ENCODE measurements at places on chromosomes 2 and 18.
A peak's percentile ranks its signal among the peaks of the same experiment; 100 is the strongest.

DNA sequence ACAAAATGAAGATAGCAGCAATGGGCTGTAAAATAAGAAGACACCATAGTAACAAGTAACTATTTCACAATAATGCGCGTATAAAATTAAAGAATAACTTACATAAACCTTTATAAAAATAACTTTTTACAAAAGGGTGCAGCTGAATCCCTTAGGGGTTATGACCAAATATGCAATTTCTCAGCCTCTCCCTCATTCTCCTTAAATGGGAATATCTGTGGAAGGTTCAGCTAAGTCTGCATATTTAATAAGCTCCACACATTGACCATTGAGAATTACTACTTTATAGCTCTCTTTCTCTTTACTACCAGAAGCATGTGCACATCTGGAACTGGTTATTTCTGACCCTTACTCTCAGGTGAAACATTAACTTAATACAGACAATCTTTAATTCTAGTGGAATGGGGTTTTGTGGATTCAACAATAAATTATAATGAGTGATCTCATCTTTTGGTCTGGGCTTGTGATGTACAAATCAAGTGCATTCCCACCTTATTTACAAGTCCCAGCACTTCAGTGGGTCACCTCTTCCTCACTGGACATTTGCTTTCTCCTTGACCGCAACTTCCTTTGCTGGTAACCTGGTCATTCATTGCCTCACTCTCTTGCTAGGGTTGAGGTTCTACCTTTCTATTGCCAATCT is 15.7 kb downstream of the ARHGAP15 start:
- H3K27ac ChIP-seq: no peak overlapping the region
- no peaks in the 10 kb centered on the region for H3K4me1 ChIP-seq
- DNase-seq: no peak
- H3K36me3 ChIP-seq: no peaks in the 10 kb centered on the region
- H3K27me3 ChIP-seq: peaks cover 4% of the 10 kb centered on the region

DNA sequence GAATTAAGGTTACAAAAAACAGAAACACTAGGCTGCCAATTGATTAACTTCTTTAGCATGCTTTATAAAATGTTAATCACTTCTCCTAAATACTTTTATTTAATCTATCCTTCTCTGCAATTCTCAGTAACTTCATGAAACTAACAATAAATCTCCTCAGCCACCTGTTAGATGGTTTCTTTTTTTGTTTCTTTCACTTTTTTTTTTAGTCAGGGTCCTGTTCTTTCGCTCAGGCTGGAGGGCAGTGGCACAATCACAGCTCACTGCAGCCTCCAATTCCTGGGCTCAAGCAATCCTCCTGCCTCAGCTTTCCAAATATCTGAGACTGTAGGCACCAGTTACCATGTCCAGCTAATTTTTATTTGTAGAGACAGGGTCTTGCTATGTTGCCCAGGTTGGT is 213.4 kb upstream of the STK17B start:
- H3K27me3 ChIP-seq: no peaks in the 10 kb centered on the region
- H3K36me3 ChIP-seq: no peaks in the 10 kb centered on the region
- H3K4me3 ChIP-seq: no peak overlapping the region
- H3K4me1 ChIP-seq: no peaks in the 10 kb centered on the region
- DNase-seq: no peak

GRCh38 chr2:164069540-164069939 is 333.7 kb upstream of the FIGN start:
- DNase-seq: no peak
- no peaks in the 10 kb centered on the region for H3K4me1 ChIP-seq
- no peak overlapping the region for H3K27ac ChIP-seq

DNA sequence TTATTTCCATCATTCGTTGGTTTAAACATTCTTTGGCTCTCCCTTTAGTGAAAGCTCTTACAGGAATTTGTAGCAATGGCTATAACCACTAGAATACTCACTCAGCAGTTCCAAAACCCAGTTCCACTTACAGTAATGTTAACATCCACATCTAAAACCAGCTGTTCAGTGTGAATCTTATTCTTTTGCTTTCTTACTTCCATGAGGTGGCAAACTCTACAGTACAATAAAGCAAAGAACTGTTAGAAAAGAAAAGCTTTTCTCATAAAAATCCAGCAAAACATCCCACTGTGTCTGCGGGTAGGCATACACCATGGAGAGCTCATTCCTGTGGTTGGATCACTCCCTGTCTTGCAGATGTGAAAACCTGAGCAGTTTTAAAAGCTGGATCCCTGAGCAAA is 147.1 kb downstream of the ARHGAP28 start:
- DNase-seq: no peak
- no peaks in the 10 kb centered on the region for H3K27me3 ChIP-seq
- peaks cover 16% of the 10 kb centered on the region for H3K4me1 ChIP-seq
- peak overlapping the region; percentile 9 for H3K27ac ChIP-seq
- peaks cover 41% of the 10 kb centered on the region for H3K36me3 ChIP-seq

GRCh38 chr2:11553661-11554398 is 20.0 kb downstream of the GREB1 start:
- H3K4me3 ChIP-seq: no peak overlapping the region
- no peaks in the 10 kb centered on the region for H3K27me3 ChIP-seq
- peaks cover 16% of the 10 kb centered on the region for H3K4me1 ChIP-seq
- H3K36me3 ChIP-seq: peaks cover 11% of the 10 kb centered on the region
- H3K27ac ChIP-seq: no peak overlapping the region

DNA sequence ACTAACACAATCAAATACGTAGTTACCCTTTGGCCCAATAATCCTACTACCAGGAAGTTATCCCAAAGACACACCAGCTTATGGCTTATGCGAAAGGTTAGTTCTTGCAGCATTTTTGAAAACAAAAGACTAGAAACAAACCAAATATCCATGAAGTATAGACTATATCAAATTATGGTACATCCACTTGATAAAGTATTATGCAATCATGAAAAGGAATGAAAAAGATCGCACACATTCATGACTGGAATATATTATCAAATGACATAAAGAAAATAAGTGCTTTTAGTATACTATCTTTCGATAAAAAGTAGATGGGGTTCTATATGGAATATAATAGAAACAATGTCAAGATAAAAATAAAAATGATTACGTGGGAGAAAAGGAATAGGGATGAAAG is 78.2 kb downstream of the COBLL1 start:
- no peak overlapping the region for H3K4me3 ChIP-seq
- no peaks in the 10 kb centered on the region for H3K27me3 ChIP-seq
- no peak overlapping the region for H3K27ac ChIP-seq
- H3K4me1 ChIP-seq: peaks cover 6% of the 10 kb centered on the region
- H3K36me3 ChIP-seq: peaks cover 2% of the 10 kb centered on the region
- no peak for DNase-seq
